ENCODE measurements at places on chromosomes 12 and 14.
A peak's percentile ranks its signal among the peaks of the same experiment; 100 is the strongest.

GRCh38 chr12:79521576-79521975 lies 169.2 kb downstream of the PAWR start:
- DNase-seq: no peak

DNA sequence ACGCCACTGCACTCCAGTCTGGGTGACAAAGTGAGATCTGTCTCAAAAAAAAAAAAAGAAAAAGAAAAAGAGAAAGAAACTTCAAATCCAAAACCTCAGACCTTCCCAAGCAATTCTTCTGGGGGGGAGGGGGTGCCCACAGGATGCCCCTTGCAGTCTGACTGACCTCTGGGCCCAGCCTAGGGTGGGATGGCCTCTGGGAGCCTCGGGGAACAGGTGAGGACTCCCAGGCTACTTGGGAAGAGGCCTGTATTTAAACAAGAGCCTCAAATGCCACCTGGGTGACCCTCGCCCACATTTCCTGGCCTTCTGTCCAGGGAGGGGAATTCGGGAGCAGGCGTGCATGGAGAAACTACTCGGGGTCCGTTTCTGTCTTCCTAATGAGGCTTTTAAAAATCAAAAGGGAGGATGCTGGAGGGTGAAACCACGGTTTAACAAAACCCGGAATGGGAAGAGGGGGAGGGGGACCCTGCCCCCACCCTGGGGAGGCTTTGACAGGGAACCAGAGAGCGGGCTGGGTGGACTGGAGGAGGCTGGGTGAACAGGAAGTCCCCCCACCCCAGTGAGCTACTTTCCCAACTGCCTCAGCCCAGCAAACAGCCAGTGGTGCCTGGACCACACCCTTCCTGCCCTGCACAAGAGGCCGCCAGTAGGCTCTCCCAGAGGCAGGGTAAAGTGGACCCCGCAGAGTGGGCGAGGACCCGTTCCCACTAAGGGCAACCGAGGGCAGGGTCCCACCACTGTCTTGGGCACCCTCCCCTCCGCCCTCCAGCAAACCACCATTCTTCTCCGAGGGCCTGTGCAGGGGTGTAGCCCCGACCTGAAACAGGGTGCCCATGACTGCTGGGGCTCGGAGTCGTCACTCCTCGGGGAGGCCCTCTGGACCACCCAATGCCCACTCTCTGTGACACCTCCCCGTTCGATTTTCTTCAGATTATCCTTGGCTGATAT lies 1.5 kb upstream of the FBRSL1 start:
- no peak for DNase-seq

- no peak for DNase-seq
Measured at GRCh38 chr12:19196959-19197630, 67.6 kb downstream of the PLEKHA5 start.

DNA sequence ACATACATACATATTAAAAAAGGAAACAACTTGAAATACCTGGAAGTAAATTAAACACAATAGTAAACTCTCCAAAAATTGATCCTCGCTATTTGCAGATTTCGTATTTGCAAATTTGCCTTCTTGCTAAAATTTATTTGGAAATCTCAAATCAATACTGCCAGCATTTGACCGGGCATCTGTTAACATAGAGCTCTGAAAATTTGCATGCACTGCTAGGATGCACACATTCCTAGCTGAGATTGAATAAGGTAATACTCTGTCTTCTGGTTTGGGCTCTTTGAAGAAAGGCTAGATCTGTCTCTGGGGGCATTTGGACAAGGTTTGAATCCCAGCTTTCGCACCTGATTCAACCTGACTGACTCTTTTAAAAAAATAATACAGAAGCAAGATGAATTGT lies 729.1 kb upstream of the MGAT4C start:
- no peak for DNase-seq

DNA sequence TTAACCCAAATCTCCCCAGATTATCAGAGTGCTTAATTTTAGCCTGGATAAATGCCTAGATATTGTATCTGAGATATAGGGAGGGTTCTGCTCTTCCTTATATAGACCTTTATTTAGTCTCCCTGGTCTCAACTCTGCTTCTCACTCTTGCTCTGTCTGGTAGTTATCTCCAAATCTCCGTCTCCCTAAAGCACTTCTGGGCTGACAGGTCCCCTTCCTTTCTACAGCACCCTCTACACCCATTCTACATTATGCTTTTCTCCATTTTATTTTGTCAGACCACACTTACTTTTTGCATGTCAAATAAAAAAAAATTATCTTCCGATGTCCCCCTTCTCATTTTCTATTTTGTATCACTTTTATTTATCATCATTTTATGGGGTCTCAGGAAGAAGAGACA lies 2.0 kb upstream of the ERC1 start:
- no peak for DNase-seq

DNA sequence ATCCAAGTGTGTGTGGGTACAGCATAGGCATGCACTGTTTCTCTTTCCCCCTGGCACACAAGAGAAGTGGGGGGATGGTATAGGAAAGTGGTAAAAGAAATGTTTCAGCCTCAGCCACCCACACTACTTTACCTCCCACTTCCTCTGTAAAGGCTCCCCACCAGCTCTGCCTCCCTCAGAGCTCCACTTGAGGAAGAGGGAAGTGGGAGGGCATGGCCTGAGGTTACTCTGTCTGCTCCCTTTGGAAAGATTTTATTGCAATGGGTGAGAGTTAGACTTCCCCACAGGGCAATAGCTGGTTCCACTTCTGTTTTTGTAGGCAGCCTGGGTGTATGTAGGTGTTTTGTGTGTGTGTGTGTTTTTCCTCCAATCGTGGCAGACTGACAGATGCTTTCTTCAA lies 145.3 kb downstream of the SSPN start:
- peak; percentile 55 for DNase-seq

DNA sequence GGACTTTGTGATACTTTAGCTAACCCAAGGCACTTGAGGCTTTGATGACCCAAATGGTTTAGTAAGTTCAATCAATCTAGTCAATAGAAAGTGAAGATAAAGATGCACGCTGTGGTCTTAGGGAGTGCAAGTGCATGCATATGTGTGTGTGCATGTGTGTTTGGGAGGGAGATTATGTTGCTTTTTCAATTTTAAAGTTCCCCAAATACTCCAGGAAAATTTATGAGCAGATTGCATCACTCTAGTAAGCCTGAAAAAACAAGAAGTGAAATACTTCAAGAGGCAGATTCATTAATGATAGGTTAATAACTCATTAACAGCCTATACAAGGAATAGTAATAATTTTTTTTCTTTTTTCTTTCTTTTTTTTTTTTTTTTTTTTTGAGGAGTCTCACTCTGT lies 12.4 kb upstream of the SIX1 start:
- DNase-seq: no peak

DNA sequence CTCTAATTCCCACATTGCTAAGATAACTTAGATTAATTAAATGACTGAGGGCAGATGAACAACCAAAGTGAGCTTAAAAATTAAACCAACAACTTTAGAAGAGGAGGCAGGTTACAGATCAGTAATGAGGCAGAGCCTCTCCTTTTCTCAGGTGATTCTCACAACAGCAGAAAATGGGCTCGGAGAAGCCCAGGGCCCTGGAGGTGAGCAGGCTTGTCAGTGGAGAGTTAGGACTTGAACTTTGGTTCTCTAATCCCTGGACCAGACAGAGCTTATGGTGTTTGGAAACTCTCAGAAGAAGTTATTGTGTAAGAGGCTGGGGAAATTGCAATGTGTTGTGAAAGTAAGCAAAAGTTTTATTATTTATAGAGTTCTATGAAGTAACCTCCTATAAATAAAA lies 2.8 kb downstream of the TRHDE start:
- no peak for DNase-seq

DNA sequence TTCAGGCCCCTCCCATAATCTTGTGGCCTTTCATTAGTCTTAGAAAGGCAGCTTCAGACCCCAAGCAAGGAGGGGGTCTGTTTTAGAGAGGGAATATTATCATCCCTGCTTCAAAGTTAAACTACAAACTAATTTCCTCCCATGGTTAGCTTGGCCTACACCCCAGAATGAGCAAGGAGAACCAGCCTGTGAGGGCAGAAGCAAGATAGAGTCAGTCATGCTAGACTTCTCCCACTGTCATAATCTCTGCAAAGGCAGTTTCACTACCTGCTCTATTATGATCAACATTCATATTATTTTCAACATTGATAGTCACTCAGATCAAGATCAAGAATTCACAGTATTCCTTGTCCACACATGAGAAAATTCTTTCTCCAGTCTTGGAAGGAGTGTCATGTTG lies 105.1 kb downstream of the GXYLT1 start:
- no peak for DNase-seq
